ENCODE measurements at places on chromosomes 7 and 10.
A peak's percentile ranks its signal among the peaks of the same experiment; 100 is the strongest.

DNA sequence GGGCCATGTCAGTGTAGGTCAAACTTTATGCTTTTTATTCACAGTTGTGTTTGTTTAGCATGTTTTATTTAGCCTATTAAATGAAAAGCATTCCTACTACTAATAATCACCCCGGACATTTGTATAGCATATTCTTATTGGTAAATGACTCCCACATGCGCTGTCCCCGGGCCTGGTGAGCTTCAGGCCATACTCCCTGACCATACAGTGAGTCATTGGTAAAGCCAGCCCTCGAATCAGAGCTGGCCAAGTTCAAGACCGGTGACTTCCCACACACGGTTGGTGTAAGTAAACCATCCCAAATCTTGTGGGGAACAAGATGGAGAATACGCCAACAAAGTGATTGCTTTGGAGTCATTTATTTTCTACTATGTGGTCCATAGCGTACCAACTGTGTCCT is 238.7 kb upstream of the TCF7L2 start:
- no peak for DNase-seq

- no peak for DNase-seq
These were observed 827 bp upstream of the FASTK start for GRCh38 chr7:151081170-151082101.

DNA sequence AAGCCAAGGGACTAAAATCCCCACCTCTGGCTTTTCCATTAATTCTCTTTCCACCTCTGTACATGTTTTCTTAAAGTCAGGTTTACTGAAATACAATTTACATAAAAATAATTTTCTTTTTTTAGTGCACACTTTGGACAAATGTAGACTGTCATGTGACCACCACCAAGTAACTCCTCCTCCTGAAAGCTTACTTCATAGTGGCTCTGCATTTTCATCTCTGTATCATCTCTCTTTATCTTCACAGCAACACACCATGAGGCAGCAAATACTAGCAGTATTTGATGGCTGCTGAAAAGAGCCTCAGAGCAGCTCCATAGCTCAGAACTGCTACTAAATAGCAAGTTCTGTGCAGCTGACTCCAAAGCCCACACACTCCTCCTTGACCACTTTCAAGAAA is 17.3 kb downstream of the WDFY4 start:
- DNase-seq, result no peak

- peak; percentile 38 for DNase-seq
These were observed 66.4 kb downstream of the EXOC6 start for GRCh38 chr10:92914478-92915325.

DNA sequence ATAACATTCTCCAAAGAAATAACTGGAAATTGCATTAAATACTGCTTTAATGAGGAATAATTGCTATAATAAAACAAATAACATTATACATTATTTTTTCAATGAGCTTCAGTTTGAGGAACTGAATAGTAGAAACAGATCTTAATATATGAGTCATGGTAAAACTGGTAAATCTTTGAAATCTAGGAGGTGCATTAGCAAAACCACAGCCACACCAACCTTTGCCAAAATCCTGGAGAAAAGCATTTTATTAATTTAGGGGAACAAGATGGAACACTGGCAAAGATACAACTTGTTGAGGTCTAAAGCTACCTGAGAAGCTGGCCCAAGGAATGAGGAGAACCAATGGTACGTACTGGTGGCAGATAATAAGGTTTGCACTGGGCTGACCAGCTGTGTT is 5.4 kb upstream of the ASL start:
- no peak for DNase-seq

- DNase-seq, result no peak
These were observed 102.0 kb upstream of the FAM20C start for GRCh38 chr7:90111-91063.

- DNase-seq, result no peak
These were observed 669.4 kb downstream of the INHBA start for GRCh38 chr7:41033500-41033899.

DNA sequence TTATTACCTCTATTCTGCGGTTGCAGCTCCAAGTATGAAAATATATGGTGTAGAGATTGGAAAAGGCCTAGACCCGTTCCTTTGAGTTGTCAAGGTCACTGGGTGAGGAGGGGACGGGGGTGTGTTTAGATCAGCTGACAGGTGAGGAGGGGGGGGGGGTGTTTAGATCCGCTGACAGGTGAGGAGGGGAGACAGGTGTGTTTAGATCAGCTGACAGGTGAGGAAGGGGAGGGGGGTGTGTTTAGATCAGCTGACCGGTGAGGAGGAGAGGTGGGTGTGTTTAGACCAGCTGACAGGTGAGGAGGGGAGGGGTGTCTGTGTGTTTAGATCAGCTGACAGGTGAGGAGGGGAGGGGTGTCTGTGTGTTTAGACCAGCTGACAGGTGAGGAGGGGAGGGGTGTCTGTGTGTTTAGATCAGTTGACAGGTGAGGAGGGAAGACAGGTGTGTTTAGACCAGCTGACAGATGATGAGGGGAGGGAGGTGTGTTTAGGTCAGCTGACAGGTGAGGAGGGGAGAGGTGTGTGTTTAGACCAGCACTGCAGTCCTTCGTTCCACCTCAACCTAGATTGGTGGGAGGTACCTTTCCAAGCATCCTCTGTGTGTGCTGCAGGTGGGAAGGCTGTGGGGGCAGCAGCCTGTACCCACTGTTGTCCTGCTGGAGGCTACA is 655.0 kb upstream of the ADARB2 start:
- no peak for DNase-seq

DNA sequence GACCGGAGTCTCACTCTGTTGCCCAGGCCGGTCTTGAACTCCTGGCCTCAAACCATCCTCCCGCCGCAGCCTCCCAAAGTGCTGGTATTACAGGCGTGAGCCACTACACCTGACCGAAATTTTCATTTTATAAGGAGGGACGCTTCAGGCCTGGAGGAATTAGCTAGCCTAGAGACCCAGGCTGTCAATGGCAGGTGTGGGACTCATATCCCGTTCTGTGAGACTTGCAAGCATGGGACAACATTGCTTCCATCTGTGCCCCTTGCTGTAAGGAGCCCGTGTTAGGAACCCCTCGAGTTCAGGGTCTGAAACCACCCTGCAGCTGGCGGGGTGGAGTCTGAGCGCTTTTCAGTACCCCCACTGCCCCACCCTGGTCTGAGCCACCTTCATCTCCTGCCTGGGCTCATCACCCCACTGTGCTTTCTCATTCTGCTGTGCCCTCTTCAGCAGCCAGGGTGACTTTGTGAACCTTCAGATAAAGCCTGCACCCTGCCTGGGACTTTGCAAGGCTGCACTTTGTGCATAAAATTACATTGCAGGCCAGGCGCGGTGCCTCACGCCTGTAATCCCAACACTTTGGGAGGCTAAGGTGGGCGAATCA is 1.3 kb upstream of the DAGLB start:
- DNase-seq, result no peak

DNA sequence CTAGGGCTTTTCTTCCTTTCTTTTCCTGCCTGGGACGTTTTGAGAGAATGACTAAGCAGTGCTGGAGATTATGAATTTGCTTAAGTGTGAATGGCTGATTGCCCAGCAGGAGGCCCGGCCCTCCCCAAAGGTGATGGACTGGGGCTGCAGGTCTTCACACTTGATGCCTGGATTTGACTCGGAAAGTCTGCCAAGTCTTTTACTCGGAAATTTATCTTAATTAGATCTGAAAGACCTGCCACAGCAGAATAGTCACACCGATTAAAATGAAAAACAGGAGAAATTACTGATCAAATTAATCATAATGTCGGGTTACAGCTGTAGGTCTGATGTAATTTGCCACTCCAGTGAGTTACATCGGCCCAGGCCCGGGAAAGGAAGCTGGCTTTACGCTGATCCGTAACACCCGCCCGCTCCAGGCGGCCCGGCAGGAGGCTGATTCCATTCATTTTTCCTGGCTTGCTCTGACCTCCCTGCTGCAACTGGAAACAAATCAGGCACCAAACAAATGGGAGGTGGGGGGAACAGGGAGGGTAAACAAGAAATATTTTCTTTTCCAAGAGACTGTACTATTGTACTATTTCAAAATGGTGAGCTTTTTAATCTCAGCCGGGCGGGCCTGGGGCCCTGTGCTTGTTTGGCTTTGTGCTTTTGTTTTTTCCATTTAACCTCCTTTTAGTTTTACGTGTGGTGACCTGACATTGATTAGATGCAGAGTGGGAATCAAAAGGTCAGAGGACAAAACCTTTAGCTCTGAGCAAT is 212.4 kb upstream of the YAE1 start:
- DNase-seq, result no peak
